NCI-H748 treated with DMSO at 0.1 percent for 48 hours (cell line): ENCODE measurements at places on chromosomes 7 and 10.

DNA sequence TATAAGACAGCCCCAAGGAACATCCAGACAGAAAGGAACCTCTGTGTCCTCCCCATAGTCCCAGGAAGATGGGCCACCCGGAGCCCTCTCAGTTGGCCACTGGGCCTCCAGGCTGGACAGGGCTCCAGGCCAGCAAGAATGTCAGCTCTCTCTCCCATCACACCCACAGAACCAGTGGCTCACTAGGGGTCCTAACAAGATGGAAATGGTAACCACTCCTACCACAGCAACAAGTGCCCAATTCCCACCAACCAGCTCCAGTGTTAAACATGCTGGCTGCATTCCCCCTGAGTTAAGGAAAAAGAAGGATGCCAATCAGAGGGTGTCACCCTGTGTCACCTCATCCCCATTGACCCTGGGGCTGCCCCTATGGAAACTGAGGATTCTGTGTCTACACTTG is 333.0 kb downstream of the GRID1 start:
- DNase-seq, result no peak

DNA sequence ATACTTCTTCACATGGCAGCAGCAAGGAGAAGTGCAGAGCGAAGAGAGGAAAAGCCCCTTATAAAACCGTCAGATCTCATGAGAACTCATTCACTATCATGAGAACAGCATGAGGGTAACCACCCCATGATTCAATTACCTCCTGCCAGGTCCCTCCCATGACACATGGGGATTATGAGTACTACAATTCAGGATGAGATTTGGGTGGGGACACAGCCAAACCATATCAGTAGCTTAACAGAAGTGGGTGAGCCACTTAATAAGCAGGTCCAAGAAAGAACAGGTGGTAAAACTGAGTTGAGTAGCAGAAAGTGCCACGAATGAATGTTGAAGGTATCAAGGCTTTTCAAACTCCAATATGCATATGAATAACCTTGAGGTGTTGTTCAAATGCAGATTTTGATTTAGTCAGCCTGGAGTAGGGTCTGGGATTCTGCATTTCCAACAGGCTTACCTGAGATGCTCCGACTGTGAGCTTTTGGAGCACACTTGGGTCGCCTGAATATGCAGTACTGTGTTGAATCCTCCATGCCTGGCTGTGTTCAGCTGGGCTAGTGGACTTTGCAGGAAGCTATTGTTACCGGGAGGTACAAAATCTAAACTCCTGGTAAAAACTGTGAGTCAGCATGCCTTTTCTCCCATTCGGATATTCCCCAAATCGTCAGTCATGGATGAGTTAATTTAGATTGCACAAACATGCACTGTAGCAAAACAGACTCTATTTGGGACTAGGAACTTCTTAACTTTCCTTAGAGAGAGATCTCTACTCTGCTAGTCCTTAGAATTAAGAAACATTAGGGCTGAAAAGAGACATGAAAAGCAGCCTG is 69.0 kb upstream of the PRKCQ start:
- DNase-seq, result no peak

DNA sequence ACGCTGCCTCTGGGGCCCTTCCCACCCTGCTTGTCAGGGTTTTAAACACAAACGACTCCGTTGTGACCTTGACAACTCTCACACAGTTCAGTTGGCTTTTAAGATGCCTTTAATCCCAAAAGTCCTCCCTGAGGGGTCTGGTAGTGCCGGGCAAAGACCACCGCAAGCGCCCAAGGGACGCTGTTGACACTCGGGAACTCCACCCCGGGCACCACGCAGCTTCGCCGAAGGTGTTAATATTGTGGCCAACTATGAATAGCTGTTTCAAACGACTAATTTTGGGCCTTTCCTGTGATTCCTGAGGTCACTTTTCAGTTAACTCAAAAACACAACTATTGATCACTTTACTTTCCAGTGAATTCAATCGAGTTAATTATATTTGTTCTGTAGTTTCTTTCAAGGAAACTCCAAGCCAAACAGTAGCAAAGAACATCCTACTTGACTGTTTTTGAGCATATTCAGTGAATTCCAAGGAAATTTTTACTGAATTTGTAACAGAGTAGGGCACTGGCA is 958 bp upstream of the ESYT2 start:
- no peak for DNase-seq

DNA sequence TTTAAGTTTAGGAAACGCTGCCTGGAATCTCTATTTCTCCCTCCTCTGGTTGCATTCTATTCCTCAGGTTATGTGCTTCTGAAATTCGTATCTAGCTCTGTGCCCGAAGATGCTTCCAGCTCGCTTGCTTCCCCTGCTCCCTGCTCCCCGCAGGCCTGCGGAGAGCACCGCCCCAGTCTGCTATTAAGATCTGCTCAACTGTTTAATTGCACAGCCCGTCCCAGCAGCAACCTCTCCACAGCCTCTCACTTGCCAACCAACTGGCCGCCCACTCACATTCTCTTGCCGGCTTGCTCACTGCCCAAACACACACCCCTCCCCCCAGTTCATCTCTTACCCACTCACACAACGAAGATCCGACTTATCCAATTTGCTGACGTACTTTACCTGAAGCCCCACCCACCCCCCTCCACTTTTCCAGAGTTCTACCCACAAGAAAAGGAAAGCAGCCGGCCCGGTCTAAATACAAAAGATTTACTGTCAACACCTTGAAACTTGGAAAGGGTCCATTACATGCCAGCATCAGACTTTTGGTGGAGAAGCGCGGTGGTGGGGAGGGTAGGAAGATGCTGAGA is 167.3 kb upstream of the KLF14 start:
- DNase-seq, result no peak

- DNase-seq, result no peak
These were observed 251.8 kb upstream of the MKI67 start for GRCh38 chr10:128377988-128378387.

DNA sequence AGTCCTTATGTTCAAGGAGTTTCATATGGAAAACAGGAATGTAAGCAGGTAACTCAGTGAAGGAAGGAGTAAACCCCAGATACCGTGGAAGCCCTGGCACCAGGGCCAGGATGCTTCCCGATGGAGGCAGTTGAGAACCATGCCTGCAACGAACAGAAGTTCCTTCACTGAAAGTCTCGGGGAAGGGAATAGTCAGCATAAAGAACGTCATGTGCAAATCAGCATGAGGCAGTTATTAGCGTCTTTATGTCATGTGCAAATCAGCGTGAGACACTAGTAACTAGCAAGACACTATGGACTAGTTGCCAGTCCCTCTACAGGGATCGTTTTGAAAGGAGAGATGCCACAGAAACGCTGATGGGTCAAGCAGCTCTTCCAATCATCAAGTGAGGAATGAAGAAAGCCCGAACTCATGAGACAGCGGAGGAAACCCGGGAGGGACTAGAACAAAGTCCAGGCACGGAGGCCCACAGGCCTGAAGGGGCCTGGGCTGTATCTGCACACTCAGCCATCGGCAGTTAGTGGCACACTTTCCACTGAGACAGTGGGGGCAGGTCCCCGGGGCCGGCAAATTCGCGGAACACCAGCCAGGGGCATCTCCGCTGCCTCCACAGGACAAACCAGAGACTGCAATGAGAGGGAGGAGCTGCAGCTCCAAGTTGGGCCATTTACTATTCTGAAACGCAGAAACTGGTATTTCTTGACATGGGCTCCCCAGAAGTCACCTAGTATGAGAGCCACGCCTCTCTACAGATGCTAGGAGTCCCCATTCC is 109.6 kb downstream of the SFMBT2 start:
- DNase-seq, result no peak

DNA sequence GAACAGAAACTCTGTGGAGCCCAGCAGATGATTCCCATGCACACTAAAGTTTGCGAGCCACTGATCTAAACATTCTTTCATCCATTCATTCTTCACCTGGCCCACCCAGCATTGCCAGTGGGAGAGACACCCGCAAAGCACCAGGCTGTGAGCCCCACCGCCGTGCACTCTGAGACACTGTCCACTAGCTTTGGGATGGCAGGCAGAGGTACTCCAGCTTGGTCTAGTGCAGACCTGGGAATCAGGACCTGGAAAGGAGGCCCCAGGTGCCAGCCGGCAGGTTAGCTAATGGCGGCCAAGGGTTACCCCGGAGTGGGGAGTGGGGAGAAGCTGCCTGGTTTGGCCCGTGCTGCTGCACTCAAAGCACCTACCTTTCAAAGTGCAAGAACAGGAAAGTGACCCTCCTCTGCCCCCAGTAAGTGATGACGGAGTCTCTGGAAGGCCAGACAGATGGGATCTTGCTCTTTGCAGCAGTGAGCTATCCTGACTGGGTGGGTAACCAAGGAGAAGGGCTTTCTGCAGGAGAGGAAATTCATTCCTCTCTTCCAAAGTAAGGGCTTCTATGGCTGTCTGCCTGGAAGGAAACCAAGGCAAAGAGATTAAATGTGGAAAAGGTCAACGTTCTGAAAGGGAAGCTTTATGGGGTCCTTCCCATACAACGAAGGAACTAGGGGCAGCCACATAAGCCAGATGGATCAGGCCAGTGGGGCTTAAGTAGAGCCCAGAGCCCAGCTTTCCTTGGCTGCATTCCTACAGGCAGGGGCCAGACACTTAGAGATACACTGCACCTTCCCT is 74.2 kb upstream of the LRRC4 start:
- no peak for DNase-seq

GRCh38 chr7:16271990-16272665 is 149.2 kb downstream of the CRPPA start:
- DNase-seq, result no peak

DNA sequence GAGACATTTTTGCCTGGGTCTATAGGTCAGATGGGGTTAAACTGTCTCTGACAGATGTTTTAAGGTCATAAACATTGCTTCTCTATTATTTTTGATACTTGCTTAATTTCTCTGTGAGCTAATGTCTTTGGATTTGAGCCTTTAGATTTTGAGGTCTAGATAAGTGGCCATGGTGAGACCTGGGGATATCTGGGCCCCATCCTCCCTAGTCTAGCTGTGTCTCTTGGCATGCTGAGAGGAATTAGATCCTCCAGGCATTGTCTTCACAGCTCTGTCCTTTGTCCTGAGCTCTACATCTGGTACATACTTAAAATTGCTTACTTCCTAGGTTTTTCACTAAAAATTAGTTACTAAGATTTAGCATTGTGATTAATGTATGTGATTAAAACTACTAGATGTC is 265.0 kb upstream of the NPSR1 start:
- no peak for DNase-seq

- DNase-seq, result no peak
These were observed 168.9 kb upstream of the ASAH2 start for GRCh38 chr10:50420196-50420595.

- no peak for DNase-seq
These were observed 111.9 kb upstream of the ZWINT start for GRCh38 chr10:56472978-56473377.

GRCh38 chr7:116641551-116642153 is 30.3 kb upstream of the MET start:
- DNase-seq, result no peak

- no peak for DNase-seq
These were observed 891.9 kb upstream of the ZNF722 start for GRCh38 chr7:63106506-63107388.

- no peak for DNase-seq
These were observed 12.7 kb downstream of the LMTK2 start for GRCh38 chr7:98119256-98119918.
